ENCODE measurements at places on chromosomes 4 and X.

DNA sequence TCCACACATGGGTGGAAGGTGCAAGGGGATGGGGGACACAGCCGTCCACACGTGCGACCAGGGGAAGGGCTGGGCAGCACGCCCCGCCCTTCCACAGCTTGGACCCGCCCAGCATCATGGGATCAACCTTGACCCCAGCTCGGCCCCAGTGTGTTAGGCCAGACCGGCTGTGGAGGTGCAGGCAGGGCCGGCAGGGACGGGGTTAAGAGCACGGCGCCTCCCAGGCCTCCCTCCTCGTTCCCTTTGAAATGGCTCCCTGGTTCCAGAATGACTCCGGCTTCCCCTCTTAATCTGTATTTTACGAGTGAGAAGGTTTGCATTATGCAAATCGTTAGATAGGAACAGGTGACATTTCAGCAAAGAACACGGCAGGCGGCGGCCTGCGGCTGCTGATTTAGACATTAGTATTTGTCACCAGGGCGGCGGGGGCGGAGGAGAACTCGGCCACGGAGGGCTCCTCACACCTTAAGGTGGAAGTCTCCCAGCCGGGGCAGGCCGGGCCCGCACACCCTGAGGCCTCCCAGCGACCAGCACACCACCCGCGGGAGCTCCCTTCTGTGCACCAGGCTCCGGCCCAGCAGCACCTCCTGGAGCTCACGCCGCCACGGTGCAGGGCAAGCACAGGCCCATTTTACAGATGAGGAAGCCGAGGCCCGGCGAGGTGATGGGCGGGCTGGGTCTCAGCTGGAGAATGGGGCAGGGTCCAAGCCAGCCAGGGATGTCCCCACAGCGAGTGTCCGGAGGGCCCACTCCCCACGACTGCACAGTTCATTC, 116.1 kb downstream of the FAM53A start:
- no peak for DNase-seq

GRCh38 chr4:40577588-40578253, 51.9 kb downstream of the RBM47 start:
- DNase-seq = no peak

- DNase-seq = no peak
Observed at GRCh38 chrX:39203427-39203826, 402.2 kb downstream of the MID1IP1 start.

GRCh38 chr4:95531141-95531540, 17.6 kb downstream of the UNC5C start:
- no peak for DNase-seq

DNA sequence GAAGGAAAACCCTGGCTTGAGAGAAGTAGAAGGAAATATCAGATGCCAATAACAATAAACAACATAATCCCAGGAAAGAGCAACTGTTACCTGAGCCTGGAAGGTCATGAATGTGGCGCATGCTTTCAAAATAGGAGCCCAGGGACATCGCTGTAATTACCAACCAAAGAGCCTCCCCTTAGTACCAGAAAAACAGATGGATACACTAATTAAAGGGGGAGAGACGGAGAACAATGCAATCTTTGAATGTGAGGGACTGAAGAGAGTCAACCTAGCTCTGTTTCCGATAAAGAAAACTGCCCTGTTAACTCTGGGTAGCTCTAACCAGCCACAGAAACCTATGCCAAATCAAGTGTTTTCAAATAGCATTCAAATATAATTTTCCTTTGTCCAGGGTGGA, 161.4 kb downstream of the ENOX2 start:
- no peak for DNase-seq

DNA sequence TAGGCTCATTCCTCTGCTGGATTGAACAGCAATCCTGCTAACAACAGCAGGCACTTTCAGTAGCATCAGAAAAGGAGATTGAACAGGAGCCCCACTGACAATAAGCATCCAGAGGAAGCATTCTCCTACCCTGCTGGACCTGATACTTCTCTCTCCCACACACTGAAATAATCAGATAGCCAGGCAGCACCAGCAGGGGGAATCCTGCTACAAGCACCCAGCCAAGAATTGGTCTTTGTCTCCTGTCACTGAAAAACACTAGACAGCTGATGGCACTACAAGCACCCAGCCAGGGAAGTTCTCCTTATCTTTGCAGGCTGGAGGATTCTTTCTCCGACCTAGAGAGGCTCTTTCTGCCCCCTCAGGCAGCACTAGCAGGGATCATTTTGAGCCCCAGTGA, 444.3 kb upstream of the GRIA3 start:
- no peak for DNase-seq

GRCh38 chrX:71629467-71629866, 11.2 kb upstream of the CXCR3 start:
- no peak for DNase-seq

GRCh38 chr4:845836-846251, 19.9 kb upstream of the CPLX1 start:
- DNase-seq = no peak

DNA sequence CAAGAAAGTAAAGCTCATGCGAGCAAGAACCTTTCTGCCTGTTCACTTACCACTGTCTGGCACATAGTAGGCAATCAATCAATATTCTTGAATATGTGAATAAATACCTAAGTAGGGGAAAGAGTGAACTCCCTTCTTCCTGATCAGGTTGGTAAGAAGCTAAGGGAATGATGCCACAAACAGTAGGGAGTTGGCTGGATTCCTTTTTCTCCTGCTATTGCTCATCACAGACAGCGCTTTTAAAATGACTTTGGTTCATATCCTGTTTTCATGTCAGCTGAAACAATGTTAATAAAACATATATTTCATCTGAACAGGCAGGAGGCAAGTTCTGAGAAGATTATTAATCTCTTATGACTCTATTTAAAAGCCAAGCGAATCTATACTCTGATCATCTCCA, 99.2 kb downstream of the NSUN7 start:
- DNase-seq = no peak

- no peak for DNase-seq
Observed at GRCh38 chr4:121026034-121026433, 46.3 kb downstream of the NDNF start.

GRCh38 chrX:40167850-40168479, 70.2 kb upstream of the BCOR start:
- no peak for DNase-seq

DNA sequence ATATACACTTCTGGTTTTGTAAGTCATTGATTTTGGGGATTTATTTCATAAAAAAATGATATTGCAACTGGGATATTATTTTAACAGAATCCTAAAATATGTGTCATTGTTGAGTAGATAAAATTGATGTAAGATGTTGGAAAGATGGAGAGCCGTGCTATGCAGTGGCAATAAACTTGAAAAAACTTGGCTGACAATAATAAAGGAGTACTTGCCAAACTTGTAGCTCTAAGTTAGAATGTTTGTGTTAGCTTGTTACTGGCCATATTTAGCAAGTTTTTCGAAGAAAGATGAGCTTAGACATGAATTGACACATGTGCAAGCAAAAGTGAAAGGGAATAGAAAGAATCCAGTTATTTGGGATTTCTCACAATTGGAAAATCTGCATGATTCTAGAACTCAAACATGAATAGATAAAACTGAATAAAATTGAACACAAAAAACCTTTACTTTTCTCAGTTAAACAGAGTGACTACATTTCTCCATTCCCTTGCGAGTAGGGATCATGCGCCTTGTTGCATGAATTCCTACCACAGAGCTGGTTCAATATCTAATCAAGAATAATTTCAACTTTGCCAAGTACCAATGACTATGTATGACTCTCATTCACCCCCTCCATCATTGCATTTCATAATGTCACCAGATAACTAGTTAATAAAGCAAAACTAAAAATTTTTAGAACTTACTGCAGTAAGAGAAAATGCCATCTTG, 327.8 kb downstream of the CAMK2D start:
- DNase-seq = no peak

DNA sequence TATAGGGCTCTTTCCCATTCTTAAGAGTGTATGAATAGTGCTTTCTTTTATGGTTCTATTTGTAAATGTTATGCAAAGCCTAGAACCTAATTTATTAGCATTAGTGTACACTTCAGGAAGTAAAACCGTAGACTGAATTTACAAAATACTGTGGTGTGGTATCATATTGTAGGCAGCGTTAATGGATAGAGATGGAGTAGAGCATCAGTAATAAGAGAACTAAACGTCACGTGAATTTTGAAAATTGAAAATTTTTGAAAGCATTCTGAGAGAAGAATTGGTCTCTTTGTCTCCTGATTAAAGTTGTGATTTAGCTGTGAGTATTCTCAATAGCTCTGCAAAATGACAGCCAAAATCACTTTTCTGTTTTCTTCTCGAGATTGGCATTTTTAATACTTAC, 2.9 kb downstream of the STIM2 start:
- DNase-seq = no peak

DNA sequence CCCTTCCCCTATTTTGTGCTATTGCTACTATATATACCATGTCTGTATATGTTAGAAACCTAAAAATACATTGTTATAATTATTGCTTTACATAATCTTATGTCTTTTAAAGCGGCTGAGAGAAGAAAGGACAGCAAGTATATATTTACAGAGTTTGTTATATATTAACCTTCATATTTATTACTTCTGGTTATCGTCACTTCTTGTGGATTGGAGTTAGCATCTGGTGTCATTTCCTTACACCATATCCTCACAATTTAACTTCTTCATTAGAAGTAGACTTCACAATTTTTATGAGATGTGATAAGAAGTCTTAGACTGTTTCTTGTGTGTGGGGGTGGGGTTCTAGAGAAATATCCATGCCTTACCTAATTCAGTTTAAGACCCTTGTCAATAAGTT, 123.1 kb downstream of the ATXN3L start:
- DNase-seq = no peak

DNA sequence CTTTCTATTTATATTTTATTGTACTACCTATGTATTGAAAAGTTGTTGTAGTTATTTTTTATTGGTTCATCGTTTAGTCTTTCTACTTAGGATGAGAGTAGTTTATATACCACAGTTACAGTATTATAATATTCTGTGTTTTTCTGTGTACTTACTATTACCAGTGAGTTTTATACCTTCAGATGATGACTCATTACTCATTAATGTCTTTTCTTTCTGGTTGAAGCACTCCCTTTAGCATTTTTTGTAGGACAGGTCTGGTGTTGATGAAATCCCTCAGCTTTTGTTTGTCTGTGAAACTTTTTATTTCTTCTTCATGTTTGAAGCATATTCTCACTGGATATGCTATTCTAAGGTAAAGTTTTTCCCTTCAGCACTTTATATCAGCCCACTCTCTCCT, 7.7 kb downstream of the LUZP4 start:
- no peak for DNase-seq

DNA sequence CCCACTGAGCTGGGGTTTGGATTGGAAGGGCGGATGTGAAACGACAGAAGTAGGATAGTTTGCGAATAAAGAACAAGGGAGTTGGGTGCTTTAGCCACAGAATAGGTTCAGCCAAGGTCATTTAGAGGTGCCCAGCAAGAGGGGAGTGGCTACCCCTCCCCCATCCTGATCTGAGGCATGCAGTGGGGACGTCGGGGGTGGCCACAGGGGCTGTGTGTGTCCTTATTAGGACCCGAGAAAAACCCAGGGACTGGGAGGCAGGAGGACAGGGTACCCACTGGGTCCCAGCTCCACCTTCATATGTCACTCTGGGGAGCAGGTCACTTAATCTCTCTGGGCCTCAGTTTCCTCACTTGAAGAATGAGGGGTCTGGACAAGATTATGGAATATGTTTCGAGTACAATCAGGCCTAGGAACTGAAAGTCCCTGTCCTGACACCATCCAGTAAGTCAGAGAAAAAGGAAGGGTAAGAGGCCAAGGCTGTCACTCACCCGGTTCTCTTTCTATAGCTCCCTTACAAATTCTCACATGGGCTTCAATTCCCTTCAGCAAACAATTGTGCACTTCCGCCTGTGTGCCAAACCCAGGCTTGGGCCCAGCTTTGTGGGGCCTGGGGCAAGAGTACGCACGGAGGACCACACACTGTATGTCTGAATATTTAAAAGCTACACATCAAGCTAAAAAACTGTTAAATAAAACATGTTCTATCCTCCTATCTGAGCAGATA, 4.2 kb upstream of the NYX start:
- DNase-seq = no peak

GRCh38 chrX:109958266-109958665, 44.6 kb upstream of the TMEM164 start:
- no peak for DNase-seq

DNA sequence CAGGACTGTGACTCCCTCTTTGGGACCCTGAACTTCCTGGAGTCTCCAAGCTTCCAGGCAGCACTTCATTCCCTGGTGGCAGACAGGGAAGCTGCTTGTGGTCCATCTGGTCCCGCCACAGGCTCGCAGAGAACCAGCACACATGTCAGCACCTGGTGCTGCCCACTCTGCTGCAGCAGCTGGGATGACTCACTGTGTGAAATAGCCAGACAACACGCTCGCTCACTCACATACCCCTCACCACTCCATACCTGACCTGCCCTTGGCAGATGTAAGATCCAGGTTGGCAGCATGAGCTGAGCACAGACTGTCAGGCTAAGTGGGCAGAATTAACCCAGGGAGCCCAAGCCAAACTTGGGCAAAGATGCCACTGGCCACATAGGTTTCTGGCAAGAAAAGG, 613.5 kb downstream of the PCDH18 start:
- DNase-seq = no peak

- DNase-seq = no peak
Observed at GRCh38 chrX:97797076-97797475, 913.4 kb downstream of the RPA4 start.

DNA sequence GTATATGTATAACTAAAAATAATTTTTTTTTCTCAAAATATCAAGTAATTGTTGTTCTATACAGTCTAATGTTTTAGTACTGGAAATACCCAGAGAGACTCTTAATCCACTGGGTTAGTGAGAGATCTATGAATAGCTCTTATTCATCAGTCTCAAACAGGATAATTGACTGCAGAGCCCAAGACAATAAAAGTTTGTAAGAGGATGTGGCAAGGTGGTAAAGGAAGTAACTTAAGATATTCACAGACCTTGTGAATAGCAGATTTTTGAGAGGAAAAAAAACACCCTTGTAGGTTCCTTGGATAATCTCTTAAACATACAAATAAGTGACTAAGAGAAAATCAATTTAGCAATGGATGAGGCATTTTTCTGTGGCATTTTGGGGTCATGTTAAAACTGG, 210.9 kb upstream of the FAM241A start:
- no peak for DNase-seq

- DNase-seq = no peak
Observed at GRCh38 chrX:30483996-30484395, 93.6 kb downstream of the TASL start.

DNA sequence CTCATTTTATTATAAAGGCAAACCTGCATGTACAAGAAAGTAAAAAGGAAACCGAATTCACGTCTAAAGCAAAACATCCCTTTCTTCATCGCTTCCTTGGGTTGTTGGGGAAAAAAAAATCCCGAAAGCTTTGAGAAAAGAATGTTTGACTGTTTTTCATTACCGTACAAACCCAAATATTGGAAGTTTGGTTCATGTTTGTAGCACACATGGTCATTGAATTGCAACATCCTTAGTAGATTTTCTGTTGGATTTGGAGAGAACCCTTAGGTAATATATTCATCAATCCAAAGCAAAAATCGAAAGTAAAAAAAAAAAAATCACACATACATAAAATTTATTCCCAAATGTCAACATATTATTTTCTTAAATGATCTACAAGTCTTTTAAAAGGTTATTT, 420.3 kb downstream of the MAPK10 start:
- DNase-seq = no peak

- no peak for DNase-seq
Observed at GRCh38 chr4:103415801-103416200, 217.7 kb upstream of the CENPE start.

GRCh38 chrX:44234116-44234515, 109.4 kb downstream of the EFHC2 start:
- DNase-seq = no peak

GRCh38 chrX:72367516-72367915, 61.8 kb upstream of the CITED1 start:
- DNase-seq = no peak

- no peak for DNase-seq
Observed at GRCh38 chrX:153669174-153669890, 4.3 kb downstream of the PNCK start.
